ENCODE measurements at places on chromosomes 3 and 15.

DNA sequence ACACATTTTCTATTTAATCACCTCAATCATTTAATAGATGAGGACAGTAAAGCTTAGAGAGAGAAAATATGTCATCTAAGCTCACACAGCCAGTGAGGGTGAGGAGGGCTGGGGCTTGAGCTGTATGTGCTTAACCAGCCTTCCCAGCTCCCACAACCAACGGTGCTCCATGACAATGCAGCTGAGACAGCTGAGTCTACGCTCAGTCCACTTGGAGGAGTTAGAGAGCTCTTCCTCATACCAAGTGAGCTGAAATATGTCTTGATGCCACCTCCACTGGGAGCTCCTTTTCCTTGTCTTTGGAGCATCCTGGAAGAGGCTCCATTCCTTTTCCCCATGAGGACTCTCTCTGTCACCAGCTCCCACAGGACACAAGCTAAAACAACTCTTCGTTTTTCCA is 9.3 kb downstream of the HOMER2 start:
- DNase-seq: no peak

DNA sequence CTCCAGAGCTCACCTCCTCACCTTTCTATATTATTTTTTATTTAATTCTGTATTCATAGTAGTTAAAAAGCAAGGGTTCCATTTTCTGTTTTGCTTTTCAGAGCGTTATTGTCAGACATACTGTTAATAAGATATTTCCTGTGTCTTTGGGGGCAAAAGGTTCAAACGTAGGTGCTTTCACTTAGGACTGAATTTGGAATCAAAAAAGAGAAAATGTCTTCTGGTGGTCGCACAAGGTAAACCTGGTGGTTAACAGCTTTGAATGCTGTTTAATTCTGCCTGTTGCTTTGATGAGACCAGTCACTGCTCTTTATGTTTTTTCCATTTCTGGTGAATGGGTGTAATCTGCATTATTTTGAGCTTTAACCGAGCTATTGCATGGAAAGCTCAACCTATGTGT is 212.5 kb downstream of the TCF12 start:
- DNase-seq: no peak

DNA sequence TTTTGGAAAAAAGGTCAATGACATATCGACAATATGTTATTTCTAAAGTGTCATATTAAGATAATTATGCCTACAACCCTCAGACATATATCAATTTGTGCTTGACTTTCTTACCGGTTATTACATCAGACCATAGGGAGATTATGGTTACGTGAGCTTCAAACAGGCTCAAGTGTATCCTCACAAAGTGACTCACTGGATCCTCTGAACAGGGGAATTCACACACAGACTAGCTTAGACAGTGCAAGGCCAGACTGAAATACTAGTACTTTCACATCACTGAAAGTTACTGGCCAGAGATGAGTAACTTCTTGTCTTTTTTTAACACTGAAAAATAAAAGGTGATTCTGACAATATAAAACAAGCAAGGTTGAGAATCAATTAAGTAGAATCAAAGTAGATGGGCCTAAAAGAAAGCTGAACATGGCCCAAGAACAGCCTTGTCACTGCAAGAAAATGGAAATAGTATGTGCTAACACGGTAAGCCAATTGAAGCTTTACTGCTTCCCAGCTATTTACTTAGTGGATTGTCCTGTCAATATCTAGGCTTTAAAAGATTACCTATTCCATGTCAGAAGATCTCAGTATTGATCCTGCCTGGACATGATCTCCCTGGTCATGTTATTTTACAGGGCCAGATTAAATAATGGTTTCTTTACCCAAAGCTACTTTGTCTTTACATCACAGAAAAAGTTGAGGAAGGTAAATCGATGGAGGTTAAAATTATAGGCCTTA is 848.6 kb downstream of the ROBO1 start:
- DNase-seq: no peak

GRCh38 chr15:98548139-98548971 is 100.0 kb upstream of the IGF1R start:
- DNase-seq: peak; percentile 55

DNA sequence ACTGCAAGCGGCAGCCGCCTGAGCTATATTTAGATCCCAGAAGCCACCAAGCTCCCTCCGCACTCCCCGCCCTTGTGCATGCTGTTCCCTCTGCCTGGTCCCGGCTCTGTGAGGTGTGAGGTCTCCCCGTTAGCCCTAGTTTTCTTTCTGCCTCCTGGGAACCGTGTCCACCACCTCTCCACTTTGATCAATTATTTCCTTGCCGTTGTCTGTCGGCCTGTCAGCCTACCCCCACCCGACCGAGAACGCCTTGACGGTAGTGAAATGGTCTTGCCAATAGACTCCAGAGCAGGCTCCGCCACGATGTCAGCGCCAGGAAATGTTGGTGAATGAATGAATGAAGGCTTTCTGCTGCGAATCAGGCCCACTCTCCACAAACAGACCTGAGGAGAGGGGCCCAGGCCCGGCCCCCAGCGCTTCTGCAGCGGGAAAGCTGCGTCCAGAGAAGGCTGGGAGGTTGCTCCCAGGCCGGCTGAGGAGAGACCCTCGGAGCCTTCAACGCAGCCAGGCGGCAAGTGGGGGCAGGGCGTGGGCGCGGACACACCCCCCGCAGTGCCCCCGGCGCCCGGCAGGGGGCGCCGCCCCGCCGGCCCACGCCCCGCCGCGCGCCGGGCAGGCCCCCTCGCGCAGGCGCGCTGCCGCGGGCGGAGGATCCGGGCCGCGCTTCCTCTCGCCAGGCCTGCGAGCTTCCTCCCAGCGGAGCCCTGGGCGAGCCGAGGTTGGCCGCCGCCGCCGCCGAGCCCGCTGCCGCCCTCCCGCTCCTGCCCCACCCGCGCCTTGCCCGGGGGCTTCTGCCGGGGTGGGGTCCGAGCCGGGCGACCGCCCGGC is at the start of gene CSK:
TSS of gene CSK (plus strand) at position 650 of the 828 bp plus-strand sequence. CDS start 16,218 bp downstream, outside the sequence.
- no peak for DNase-seq

- DNase-seq: no peak
Observed at GRCh38 chr3:53181024-53181371, 20.0 kb downstream of the PRKCD start.

- no peak for DNase-seq
Observed at GRCh38 chr3:101077361-101078011, 84.3 kb upstream of the ABI3BP start.

DNA sequence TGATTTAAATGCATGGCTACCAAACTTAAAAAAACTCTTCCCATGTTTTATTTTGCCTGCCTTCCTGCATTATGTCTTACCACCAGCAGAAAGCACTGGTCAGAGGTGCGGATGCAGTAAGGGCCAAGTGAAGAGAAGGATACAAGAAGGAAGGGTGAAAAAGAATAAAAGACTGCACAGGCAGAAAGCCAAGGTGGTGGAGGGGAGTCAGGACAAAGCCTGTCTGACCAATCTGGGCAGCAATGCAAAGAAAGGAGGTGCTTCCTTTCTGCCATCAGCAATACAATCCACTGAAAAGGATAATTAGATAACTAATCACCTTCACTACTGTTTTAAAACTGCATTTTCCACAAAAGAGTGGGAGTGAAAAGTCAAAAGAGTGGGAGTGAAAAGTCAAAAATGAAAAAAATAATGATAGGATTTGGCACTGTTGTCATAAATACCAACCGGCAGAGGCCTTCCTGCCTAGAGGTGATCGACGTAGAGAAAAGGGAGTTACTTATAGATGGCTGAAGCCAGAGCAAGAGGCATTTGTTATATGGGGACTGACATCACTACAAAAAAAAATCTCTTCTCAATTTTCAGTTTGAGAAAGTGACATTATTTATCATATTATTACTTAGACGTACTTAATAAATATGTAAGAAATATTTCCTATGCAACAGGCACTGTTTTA is 385.3 kb downstream of the TBC1D5 start:
- DNase-seq: no peak

DNA sequence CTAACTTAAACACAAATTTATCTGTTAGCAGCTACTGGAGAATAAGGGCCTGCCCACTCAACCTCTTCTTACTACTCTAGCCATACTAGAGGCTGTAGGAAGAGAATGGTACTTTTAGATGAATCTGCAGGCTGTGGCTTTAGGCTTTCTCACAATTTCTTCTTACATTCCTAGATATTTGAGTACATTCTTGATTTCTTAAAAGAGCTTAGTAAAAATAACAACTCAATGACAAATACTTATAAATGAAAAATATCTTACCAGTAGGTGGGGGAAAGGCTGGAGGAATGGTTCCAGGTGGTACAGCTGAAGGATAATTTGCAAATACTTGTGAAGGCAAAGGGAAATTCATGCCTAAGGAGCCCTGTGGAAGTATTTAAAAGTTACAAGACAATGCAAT is 92.9 kb upstream of the GK5 start:
- no peak for DNase-seq

- no peak for DNase-seq
Observed at GRCh38 chr15:90675464-90675863, 41.7 kb upstream of the BLM start.

DNA sequence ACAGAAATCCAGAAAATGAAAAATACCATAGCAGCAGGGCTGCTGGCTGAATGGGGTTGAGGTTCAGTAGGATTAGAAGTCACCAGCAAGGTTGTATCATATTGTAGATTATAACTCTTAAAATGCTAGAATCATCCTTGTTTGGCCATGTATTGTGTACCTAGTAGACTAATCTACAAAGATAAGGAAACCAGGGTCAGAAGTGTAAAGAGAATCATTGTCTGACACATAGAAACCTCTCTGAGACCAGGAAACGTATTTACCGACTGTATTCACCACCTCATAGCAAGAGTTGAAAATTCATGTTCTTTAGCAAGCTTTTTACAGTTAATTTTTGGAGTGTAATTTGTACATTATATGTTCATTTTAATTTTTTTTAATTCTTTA is 168.8 kb downstream of the ECT2 start:
- no peak for DNase-seq

GRCh38 chr3:11509173-11510000 is 134.3 kb downstream of the VGLL4 start:
- DNase-seq: no peak

- no peak for DNase-seq
Observed at GRCh38 chr3:140848666-140849065, 93.0 kb upstream of the SLC25A36 start.

- DNase-seq: no peak
Observed at GRCh38 chr3:46916278-46916677, 38.8 kb downstream of the PTH1R start.

- DNase-seq: no peak
Observed at GRCh38 chr3:59424268-59425010, 374.6 kb upstream of the CFAP20DC start.

GRCh38 chr3:102182162-102182561 is 252.7 kb upstream of the ZPLD1 start:
- DNase-seq: no peak

GRCh38 chr3:14424711-14425580 is 22.5 kb downstream of the SLC6A6 start:
- DNase-seq: no peak

- no peak for DNase-seq
Observed at GRCh38 chr3:159825216-159825854, 163.3 kb upstream of the IL12A start.

DNA sequence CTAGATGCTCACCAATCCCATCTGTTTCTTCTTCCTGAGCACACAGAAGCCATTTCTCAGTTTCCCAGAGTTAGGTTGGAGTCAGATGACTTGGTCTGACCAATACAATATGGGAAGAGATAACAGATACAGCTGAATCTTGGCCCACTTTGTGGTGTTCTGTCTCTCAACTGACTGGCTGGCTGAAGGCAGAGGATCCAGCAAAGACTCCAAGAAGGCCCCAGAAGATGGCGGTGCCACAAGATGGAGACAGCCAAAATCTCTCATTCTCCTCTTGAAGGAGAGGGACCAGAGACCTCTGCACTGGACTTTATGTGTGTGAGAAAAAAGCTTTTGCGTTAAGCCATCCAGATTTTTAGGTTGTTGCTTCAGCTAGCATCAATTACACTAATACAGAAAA is 8.2 kb upstream of the OXSR1 start:
- no peak for DNase-seq

DNA sequence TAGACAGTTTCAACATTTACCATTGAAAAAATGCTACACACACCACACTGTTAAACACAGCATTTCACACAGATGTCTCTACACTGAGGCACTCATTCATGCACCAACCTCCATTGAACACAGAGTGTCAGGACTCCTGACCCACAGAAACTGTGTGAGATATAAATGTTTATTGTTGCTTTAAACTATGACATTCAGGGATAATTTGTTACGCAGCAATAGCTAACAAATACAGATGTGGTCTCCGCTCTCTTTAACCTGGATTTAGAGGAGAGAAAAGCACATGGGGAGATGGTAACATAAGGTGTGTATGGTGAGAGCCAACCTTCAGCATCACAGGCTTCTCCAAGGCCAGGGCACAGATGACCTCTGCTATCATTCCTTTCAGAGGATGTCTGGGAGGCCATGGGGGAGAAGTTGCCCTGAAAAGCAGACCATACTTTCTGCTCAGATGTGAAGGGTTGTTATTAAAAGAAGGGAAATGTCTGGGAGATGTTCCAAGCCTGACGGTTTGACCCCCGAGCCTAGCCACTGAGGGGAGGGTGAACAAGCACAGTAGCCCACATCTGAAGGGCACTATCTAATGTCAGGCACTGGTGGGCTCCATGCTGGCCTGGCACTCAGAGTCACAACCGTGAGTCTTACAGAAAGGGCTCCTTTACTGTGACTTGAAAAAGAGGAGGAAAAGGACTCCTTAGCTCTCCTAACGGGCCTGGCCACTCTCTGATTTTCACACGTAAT is 284.5 kb upstream of the TLE3 start:
- DNase-seq: no peak

GRCh38 chr3:129352045-129352444 is 73.4 kb downstream of the HMCES start:
- DNase-seq: no peak

DNA sequence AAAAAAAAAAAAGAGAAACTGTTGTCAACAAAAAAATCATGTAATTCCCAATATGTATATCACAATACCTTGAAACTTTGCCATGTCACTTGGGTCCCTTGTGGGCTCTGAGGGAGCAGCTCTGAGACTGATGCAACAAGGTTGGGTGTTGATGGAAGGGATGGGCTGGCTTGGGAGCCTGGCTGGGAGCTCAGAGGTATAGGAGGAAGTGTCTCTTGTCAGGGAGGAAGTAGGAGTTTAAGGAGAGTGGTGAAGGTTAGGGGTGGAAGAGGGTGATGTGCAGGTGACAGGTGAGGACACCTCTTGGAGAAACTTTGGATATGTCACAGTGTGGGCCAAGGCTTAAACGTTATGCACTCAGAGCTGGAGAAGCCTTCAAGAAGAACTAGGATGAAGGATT is 2.0 kb upstream of the TM6SF1 start:
- no peak for DNase-seq

- DNase-seq: no peak
Observed at GRCh38 chr3:11370191-11370590, 98.0 kb downstream of the ATG7 start.

DNA sequence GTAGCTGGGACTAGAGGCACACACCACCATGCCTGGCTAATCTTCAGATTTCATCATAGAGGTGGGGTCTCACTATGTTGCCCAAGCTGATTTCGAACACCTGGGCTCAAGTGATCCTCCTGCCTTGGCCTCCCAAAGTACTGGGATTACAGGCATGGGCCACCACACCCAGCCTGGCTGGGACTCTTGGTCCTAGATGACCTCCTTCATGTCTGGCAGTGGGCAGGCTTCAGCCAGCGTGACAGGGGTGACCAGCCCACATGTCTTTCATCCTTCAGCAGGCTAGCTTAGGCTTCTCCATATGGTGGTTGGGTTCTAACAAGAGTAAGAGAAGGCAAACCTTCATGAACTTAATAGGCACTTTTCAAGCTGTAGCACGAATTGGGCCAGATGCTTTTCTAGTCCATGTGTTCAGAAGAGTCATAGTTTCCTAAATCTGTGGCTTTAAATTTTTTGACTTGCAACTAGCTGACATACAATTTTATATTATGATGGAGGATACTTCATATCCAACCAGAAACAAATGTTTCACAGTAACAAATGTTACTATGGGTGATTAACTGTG is 7.6 kb downstream of the GPD1L start:
- DNase-seq: no peak

Measured in iPS DF 6.9 (cell line).